ENCODE measurements at places on chromosomes 16 and 17. TPM values are rescaled to one million over a fixed set of nuclear protein-coding genes. Genes with fewer than 3 reads are reported as not detected.

SMIM36 gene
- total RNA-seq = not detected

HAPSTR1 gene
- total RNA-seq = 67.0 TPM

CD79B gene
- 37.2 TPM for total RNA-seq

NPIPB13 gene
- 15.5 TPM for total RNA-seq

ZMYND15 gene
- total RNA-seq = 0.25 TPM

ALOX15B gene
- total RNA-seq = not detected

C17orf67 gene
- 3.1 TPM for total RNA-seq

ZDHHC7 gene
- 27.7 TPM for total RNA-seq

ASIC2 gene
- total RNA-seq = not detected

Measured in activated naive CD4-positive, alpha-beta T cell treated with anti-CD3 and anti-CD28 coated beads, Interleukin-2, amount 10 ng/mL, durations not matched to agents 5 hours and 36 hours (primary cell).